ENCODE measurements at places on chromosomes 6 and 20.

DNA sequence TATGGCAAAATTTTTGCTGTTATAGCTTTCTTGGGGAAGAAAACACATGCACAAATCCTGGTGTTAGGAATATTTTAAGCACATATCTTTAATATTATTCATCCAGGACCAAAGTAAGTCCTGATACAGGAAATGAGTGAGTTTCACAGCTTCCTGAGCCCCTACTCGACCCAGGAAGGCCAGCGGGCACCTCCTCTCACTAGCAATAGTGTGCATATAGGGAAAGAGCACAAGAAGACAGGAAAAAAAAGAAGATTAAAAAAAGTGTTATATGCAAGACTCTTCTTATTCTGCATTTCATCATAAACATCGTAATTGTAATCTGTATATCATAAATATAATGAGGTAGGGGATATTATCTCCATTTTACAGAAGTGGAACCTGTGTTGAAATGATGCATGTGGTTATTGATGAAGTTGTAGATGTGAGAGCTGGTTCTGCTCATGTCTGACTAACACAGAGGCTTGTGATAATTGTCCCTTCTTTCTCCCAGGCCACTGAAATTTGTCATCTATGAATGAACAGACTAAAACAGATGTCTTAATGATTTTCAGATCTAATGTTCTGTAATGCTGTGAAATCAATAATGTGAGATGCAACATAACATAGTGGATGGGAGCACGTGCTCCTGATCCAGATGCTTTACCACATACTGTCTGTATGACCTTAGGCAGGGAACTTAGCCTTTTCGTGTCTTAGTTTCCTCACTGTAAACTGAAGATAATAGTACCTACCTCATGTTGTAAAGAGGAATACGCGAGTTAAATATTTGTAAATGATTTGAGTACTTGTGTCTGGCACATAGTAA is 101.2 kb downstream of the MYO6 start:
- no peak for DNase-seq

GRCh38 chr6:143595251-143596036 is 82.3 kb upstream of the PHACTR2 start:
- no peak for DNase-seq

- peak; percentile 34 for DNase-seq
Measured at GRCh38 chr6:87968435-87969278, 79.0 kb upstream of the SPACA1 start.

DNA sequence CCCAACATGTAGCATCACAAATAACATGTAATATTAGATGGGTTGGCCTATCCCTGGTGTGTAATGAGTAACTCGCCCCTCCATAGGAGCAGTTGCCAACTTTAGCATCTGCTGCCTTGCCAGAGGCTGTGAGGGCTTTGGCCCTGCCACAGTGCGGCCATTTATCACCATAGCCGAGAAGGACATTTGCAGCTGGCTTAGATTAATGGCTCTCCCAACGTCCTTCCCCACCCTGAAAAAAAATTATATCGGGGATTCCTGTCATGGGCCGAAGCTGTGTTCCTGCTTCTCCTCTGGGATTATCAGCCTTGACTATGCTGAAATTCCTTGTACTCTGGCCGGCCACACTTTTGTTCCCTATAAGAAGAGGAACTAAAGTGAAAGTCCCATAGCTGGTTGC is 7.6 kb upstream of the ADIG start:
- no peak for DNase-seq

GRCh38 chr6:169420912-169421543 is 167.4 kb upstream of the THBS2 start:
- DNase-seq: no peak

GRCh38 chr20:24981790-24982189 is 10.8 kb downstream of the APMAP start:
- DNase-seq: no peak

- DNase-seq: peak; percentile 34
Measured at GRCh38 chr6:7108196-7108963, 619 bp downstream of the RREB1 start.

DNA sequence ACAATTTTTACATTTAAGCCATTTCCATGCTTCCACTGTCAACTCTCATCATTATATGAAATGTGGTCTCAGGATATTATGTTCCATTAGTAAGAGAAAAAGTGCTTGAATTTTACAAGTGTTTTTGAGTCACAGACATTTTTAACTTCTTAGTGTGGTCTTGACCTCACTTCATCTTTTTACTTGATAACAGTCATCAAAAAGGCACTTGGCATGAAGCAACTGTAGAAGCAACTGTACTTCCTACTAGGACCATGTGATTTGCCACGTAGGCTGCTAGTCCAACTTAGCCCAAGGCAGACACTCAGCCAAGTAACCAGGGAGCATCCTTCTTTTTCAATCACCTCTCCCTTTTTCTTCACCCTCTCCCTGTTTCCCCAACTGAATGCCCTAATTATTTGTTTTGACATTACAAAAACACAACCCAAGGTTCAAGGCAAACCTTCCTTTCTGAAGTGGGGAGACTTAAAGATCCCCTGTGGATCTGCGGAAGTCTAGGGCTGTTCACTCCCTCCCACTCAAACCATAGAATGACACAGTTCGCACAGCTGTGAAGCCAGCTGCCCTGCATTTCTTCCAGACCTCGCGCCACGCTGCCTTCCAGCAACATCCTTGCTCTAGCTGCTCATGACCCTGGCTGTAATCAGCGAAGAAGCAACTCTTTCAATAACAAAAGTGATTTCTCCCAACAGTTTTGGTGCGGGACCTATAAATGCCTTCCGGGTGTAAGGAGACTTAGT is 45.0 kb downstream of the PHACTR1 start:
- peak; percentile 85 for DNase-seq

DNA sequence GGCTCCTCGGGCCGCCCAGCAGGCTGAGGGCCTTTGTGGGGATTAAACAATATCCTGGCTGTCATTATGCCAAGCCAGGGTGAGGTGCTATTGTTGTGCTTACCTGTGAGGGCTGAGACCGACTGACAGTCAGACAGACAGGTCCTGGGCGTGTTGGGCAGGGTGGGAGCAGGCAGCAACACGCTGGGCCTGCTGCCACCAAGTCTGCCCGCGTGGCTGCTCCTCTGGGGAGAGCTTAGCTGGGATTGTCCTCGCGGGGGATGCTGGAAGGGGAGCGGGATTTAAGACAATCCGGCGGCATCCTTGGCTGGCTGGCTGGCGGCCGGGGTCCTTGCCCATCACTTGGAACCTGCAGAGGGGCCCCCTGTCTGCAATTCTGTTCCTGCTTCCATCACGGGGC is 20.0 kb downstream of the ITPR3 start:
- no peak for DNase-seq

- DNase-seq: no peak
Measured at GRCh38 chr6:148021699-148022098, 320.9 kb upstream of the SASH1 start.

- no peak for DNase-seq
Measured at GRCh38 chr6:111844921-111845320, 28.3 kb downstream of the FYN start.

DNA sequence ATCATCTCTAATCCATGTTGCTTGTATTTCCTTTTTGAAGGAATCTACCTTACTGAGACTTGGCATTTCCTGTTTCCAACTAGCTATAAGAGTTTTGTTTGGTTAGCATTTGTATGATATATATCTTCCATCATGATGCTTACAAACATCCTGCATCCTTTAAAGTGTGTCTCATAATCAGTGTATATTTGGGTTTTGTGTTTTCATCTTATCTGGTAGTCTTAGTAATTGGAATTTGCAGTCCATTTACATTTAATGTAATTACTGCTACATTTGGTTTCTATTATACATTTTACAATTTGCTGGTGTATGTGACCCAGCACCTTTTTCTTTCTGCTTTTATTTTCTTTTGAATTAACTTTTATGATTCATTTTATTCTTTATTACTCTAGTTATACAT is 12.6 kb downstream of the CENPW start:
- DNase-seq: no peak

DNA sequence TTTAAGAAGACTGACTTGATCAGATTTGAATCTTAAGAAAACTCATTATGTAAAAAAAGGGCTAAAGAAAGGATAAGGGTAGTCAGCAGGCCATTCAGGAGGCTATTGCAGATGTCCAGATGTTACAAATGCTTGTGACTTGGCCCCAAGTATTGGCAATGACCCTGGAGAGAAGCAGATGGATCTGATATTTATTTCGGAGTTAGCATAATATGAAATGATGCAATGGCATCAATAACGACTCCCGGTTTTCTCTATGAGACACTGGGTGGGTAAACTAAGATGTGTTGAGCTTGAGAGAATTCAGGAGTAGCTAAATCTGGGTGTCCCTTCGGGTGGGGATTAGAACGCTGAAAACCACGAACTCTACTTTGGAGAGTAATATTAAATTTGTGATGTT is 149.7 kb downstream of the LAMA2 start:
- DNase-seq: no peak

DNA sequence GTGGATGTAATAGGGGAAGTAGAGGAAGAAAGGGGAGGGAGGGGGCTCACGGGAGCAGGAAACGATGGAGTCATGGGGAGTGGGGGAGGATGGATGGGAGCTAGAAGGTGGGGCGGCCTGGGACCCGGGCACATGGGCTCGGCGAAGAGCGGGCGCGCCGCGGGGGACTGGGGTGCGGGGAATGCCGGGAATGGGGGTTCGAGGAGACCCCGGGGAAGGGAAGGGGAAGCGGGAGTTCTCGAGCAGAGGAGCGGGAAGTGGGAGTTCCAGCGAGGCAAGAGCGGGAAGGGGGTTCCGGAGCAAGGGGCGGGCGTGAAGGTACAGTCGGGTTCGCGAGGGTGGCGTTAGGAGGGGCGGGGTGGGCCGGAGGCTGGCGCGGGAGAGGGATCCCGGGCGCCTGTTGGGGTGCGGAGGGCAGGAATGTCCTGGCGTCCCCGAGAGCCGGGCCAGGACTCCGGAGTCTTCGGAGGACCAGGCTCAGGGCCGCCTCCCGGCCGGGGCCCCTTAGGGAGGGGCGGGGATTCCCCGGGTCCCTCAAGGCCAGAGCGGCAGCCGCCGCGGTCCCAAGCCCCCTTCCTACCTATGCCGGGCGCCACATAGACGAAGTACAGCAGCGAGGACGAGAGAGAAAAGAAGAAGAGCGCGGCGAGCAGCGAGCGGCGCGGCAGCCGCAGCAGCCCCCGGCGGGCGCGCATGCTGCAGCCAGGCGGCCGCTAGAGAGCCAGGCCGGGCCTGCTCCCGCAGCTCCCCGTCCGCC is 504 bp downstream of the B4GALT5 start:
- peak; percentile 85 for DNase-seq

GRCh38 chr6:35352735-35353134 is 10.4 kb downstream of the PPARD start:
- DNase-seq: no peak

DNA sequence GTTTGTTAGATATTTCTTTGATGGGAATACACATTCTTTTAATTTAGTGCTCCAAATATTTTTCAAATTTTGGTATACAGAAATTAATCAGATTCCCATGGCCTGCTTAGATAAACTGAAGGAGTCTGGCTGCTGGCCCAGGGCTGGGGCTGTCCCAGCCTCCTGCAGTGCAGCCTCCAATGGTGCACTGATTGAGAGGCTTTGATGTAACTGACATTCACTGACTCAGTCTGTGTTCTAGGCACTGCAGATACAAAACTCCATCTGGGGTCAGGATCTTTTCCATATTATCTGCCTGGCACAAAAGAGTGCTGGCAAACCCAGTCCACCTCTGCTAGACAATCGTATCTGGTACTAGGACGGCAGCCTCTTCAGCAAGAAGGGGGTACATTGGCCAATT is 64.8 kb downstream of the GRIK2 start:
- no peak for DNase-seq

DNA sequence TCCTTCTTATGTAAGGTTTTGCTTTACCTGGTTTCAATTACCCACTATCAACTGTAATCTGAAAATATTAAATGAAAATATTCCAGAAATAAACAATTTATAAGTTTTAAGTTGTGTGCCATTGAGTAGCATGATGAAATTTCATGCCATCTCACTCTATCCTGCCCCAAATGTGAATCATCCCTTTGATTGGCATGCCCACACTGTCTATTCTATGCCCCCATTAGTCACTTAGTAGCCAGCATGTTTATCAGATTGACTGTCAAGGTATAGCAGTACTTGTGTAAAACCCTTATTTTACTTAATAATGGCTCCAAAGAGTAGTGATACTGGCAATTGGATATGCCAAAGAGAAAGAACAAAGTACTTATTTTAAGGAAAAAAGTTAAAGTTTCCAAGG is 403.8 kb downstream of the ADGRB3 start:
- no peak for DNase-seq

DNA sequence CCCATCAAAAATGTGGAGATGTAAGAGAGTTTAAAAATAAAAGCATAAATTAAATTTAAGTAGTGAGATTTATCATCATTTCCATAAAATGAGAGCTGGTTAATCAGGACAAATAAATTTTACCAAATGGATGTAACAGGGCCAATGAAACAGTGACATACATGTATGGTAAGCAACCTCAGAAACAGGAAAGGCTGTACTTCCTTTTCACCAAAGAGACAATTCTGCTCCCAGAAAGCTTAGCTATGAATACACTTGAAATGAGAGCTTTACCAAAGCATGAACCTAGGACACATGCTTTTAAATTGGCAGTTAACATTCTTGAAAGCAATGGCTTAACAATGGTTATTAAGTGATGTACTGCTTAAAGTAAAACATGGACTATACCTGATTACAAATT is 12.1 kb upstream of the UBE2J1 start:
- DNase-seq: no peak

- no peak for DNase-seq
Measured at GRCh38 chr20:57048027-57048869, 218.2 kb downstream of the BMP7 start.
